ENCODE measurements at places on chromosomes 2 and 18. TPM values are rescaled to one million over a fixed set of nuclear protein-coding genes. Genes with fewer than 3 reads are reported as not detected.

GRCh38 chr2:37205689-37206341 is 9.5 kb downstream of the CEBPZOS start:
- no peak overlapping the region for H3K27ac ChIP-seq
- H3K27me3 ChIP-seq: no peaks in the 10 kb centered on the region
- H3K36me3 ChIP-seq: peaks cover 97% of the 10 kb centered on the region
- no peak for DNase-seq

- no peaks in the 10 kb centered on the region for H3K36me3 ChIP-seq
- no peak for DNase-seq
- H3K27ac ChIP-seq: no peak overlapping the region
- no peaks in the 10 kb centered on the region for H3K4me1 ChIP-seq
These were observed 194.8 kb upstream of the ACVR2A start for GRCh38 chr2:147649998-147650397.

GRCh38 chr18:78856569-78857313 is 122.9 kb upstream of the SALL3 start:
- no peaks in the 10 kb centered on the region for H3K36me3 ChIP-seq
- H3K27ac ChIP-seq: no peak overlapping the region
- no peaks in the 10 kb centered on the region for H3K4me1 ChIP-seq
- no peak for DNase-seq

GRCh38 chr2:10300328-10300920 is 2.3 kb upstream of the HPCAL1 start:
- no peaks in the 10 kb centered on the region for H3K27me3 ChIP-seq
- no peak overlapping the region for H3K4me3 ChIP-seq
- H3K36me3 ChIP-seq: no peaks in the 10 kb centered on the region

DNA sequence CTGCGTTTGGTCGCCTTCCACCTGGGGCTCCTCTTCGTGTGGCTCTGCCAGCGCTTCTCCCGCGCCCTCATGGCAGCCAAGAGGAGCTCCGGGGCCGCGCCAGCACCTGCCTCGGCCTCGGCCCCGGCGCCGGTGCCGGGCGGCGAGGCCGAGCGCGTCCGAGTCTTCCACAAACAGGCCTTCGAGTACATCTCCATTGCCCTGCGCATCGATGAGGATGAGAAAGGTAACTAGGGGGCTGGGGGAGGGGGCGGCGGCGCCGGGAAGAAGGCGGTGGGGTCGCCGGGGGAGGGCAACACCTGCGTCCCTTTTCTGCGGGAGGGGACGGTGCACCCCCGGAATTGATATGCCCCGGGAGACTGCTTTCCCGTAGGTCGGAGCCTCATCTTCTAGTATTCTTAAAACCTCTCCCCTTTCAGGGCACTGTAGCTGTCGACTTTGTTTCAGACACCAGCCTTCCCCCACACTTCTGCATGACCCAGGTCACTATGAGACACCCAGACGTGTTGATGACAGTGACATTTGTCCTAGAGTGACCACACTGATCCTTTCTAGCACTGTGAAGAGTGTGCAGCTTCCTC is 755 bp downstream of the SPAST start:
- peak; percentile 67 for DNase-seq
- no peaks in the 10 kb centered on the region for H3K27me3 ChIP-seq
- peaks cover 18% of the 10 kb centered on the region for H3K4me1 ChIP-seq
- no peaks in the 10 kb centered on the region for H3K36me3 ChIP-seq
- H3K4me3 ChIP-seq: peak overlapping the region; percentile 63

GRCh38 chr18:72412927-72413326 is 131.2 kb downstream of the CBLN2 start:
- H3K27me3 ChIP-seq: no peaks in the 10 kb centered on the region
- no peaks in the 10 kb centered on the region for H3K36me3 ChIP-seq
- H3K27ac ChIP-seq: no peak overlapping the region
- no peaks in the 10 kb centered on the region for H3K4me1 ChIP-seq
- H3K4me3 ChIP-seq: no peak overlapping the region

The ZNF385B gene
- 2.8 TPM for total RNA-seq

DNA sequence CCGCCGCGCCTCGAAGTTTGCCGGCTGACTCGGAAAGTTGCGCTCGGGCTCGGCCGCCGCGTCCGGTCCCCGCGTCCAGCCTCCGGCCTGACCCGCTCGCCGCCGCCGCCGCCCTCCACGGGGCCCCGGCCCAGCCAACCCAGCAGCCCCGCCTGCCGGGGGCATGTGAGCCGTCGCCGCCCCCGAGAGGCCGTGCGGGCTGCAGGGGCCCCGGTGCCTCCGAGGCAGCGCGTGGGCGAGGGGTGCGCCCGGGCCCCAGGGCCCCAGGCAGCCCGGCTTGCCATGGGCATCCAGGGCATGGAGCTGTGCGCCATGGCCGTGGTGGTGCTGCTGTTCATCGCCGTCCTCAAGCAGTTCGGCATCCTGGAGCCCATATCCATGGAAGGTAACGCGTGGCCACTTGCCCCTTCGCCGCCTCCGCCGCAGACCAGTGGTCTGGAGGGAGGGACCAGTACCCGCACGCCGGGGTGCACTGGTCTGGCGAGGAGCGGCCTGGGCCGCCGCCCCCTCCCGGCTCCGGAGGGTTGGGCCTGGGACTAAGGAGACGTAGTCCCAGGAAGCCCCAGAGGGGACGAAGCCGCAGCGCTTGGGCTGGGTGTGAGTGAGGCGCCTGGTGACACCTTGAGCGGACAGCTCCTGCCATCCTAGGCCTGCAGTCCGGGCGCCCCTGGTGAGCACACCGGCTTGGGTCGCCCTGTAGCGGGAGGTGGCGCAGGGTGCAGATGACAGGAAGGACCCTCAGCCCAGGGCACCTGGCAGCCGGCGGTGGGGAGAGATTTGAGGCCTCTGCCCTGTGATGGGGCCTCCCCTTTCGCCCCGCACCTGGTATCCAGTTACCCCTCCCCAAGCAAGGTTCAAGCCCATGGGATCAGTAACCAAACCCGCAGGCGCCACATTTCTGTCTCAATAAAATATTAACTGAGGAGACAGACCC is 49.9 kb downstream of the KCNIP3 start:
- H3K27ac ChIP-seq: peak overlapping the region; percentile 79
- H3K4me3 ChIP-seq: peak overlapping the region; percentile 37
- DNase-seq: peak; percentile 69
- no peaks in the 10 kb centered on the region for H3K27me3 ChIP-seq
- no peaks in the 10 kb centered on the region for H3K36me3 ChIP-seq

GRCh38 chr2:43220229-43220751 is 6.1 kb downstream of the ZFP36L2 start:
- peak overlapping the region; percentile 100 for H3K27ac ChIP-seq
- peak overlapping the region; percentile 39 for H3K4me3 ChIP-seq
- H3K4me1 ChIP-seq: peaks cover 52% of the 10 kb centered on the region

GRCh38 chr2:174774886-174775285 is 10.6 kb upstream of the CHRNA1 start:
- H3K27ac ChIP-seq: no peak overlapping the region
- H3K4me1 ChIP-seq: peaks cover 10% of the 10 kb centered on the region
- DNase-seq: no peak
- no peaks in the 10 kb centered on the region for H3K36me3 ChIP-seq

DNA sequence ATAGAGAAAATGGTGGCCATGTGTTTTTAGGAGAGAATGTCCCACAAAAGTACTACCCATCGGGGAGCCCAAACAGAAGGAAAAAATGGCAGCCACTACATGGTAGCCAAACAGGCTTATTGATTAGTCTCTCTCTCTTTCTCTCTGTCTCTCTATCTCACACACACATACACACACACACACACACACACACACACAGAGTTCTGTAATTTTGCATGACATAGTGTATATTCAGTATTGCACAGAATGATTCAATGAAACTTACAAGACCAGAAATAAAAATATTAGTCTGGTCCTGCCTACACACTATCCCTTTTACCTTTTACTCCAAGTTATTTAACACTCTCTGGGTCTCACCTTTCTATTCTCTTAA is 124.8 kb upstream of the SLC39A10 start:
- H3K27ac ChIP-seq: no peak overlapping the region
- no peaks in the 10 kb centered on the region for H3K27me3 ChIP-seq
- no peak for DNase-seq
- H3K36me3 ChIP-seq: no peaks in the 10 kb centered on the region
- no peaks in the 10 kb centered on the region for H3K4me1 ChIP-seq
- no peak overlapping the region for H3K4me3 ChIP-seq

DNA sequence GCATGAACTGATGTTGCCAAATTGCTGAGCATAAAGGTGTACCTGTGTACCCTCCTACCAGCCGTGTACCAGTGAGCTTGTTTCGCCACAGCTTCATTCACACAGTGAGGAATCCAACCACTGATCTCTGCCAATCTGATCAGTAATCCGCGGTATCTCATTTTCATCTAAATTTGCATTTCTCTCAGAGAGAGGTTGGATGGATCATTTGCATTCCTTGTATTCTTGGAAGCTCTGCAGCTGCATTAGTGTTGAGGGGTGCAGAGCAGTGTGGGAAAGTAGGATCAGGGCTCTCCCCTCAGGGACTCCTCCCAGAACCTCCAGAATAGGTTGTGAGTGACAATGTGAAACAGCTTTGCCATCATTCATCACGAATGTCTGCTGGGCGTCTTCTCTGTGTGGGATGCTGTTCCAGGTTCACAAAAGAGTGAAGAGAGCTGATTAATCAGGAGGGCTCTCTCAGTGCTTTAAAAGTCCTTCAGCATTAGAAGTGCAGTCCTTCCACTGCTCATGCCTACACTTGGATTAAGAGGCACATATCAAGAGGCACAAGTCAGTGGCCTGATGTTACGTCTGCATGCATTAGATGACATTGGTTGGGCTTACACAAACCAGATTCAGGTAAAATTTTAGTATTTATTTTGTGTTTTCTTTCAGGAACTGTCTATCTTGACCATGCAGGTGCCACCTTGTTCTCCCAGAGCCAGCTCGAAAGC is 7.5 kb downstream of the MOCOS start:
- no peaks in the 10 kb centered on the region for H3K36me3 ChIP-seq
- no peak for DNase-seq
- H3K27ac ChIP-seq: no peak overlapping the region
- H3K4me3 ChIP-seq: no peak overlapping the region
- no peaks in the 10 kb centered on the region for H3K4me1 ChIP-seq

DNA sequence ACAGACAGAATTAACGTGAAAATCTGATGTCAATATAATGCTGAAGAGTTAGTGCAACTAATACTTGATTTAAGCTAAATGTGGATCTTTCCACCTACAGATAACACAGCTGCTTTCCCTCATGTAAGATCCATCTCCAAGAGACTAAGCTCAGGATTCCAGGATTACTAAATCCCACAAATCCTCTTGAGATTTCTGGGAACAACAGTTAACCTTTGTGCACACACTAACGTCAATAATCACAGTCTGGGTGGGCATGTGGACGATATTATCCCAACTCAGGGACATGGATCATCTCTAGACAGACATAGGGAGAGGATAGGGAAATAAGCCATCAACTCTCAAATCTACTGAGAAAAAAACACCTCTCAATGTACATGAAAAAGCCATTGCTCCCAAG is 432.6 kb downstream of the SATB2 start:
- H3K27ac ChIP-seq: no peak overlapping the region
- no peak overlapping the region for H3K4me3 ChIP-seq
- no peaks in the 10 kb centered on the region for H3K36me3 ChIP-seq
- no peak for DNase-seq
- H3K27me3 ChIP-seq: no peaks in the 10 kb centered on the region

The DNAJC5G gene
- not detected for total RNA-seq

DNA sequence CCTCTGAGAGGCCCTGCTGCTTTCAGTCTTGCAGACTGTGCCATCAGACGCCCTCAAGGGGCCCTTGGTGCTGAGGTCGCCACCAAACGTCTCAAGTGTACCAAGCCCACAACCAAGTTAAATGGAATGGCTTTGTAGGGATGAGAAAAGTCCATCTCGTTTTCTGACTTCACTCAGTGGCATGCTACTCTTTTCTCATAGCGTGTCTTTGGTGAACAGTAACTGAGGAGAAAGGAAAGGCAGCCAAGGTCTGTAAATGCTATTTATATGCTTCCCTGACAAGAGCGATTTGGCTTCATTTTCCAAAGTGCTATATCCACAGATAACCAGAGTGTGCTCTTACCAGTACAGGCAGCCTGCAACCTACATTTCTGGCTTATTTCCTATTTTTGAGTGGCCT is 123.0 kb downstream of the MTX2 start:
- peaks cover 31% of the 10 kb centered on the region for H3K4me1 ChIP-seq
- no peaks in the 10 kb centered on the region for H3K27me3 ChIP-seq
- no peaks in the 10 kb centered on the region for H3K36me3 ChIP-seq
- H3K27ac ChIP-seq: peak overlapping the region; percentile 24
- no peak overlapping the region for H3K4me3 ChIP-seq

- no peaks in the 10 kb centered on the region for H3K27me3 ChIP-seq
- no peak for DNase-seq
- no peak overlapping the region for H3K27ac ChIP-seq
- H3K4me1 ChIP-seq: no peaks in the 10 kb centered on the region
- H3K4me3 ChIP-seq: no peak overlapping the region
These were observed 1941.9 kb upstream of the PIK3C3 start for GRCh38 chr18:40013001-40013609.

GRCh38 chr2:188580738-188581137 is 289.1 kb downstream of the GULP1 start:
- no peak overlapping the region for H3K4me3 ChIP-seq
- no peaks in the 10 kb centered on the region for H3K36me3 ChIP-seq
- no peak for DNase-seq
- no peaks in the 10 kb centered on the region for H3K27me3 ChIP-seq
- H3K27ac ChIP-seq: no peak overlapping the region

GRCh38 chr2:106094131-106094841 is 99.8 kb downstream of the UXS1 start:
- no peaks in the 10 kb centered on the region for H3K27me3 ChIP-seq
- no peak overlapping the region for H3K4me3 ChIP-seq
- no peaks in the 10 kb centered on the region for H3K4me1 ChIP-seq
- DNase-seq: no peak
- H3K27ac ChIP-seq: no peak overlapping the region

GRCh38 chr2:99827296-99827999 is 314.9 kb downstream of the AFF3 start:
- H3K36me3 ChIP-seq: no peaks in the 10 kb centered on the region
- H3K4me3 ChIP-seq: no peak overlapping the region
- no peaks in the 10 kb centered on the region for H3K4me1 ChIP-seq

The SKOR2 gene
- not detected for total RNA-seq

DNA sequence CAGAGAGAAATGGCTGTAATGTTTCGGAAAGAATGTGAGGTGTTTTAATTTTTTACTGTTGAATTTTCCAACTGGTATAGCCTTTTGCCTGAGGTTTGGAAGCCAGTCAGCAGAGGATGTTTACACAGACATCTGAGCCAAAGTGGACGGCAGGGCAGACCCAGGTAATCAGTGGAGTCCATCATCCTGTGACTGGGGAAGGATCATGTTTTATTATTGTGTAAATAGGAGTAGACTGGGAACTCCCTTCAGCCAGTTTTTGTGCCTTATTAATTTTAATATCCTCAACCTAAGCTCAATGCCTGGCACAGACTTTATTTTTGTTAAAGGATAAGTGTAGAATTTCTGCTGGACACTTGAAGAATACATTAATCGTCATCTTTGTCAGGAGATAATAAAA is 142.0 kb upstream of the GAREM1 start:
- H3K4me3 ChIP-seq: no peak overlapping the region
- H3K36me3 ChIP-seq: no peaks in the 10 kb centered on the region
- no peaks in the 10 kb centered on the region for H3K27me3 ChIP-seq
- H3K27ac ChIP-seq: no peak overlapping the region

The SUPT7L gene
- total RNA-seq: 25.3 TPM

The INPP5D gene
- total RNA-seq: 6.4 TPM

The DRC1 gene
- not detected for total RNA-seq

Data from sigmoid colon (tissue), 7 donors.